ENCODE measurements at places on chromosomes 6 and 20.
A peak's percentile ranks its signal among the peaks of the same experiment; 100 is the strongest.

DNA sequence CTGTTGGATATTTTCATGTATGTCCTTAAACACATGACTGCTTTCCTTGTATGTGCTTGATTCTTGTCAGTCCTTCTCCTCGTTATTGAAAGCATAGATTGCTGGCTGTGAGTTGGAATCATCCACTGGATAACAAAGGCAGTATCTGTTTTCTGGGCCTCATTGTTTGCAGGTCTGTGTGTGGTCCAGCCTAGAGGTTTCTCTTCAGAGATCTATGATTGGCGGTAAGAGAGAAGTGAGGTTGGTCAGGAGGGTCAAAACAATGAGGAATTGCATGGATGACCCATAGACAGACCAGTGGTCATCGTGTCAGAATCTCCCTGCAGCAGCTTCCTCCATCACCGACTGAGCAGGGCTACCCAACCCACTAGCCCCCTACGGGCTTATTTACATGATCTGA, 915.0 kb downstream of the KIF16B start:
- no peak for DNase-seq

- peak; percentile 85 for DNase-seq
These were observed 56.2 kb upstream of the ARID1B start for GRCh38 chr6:156720691-156721685.

GRCh38 chr6:35082733-35083403, 58.3 kb downstream of the TCP11 start:
- DNase-seq = no peak

DNA sequence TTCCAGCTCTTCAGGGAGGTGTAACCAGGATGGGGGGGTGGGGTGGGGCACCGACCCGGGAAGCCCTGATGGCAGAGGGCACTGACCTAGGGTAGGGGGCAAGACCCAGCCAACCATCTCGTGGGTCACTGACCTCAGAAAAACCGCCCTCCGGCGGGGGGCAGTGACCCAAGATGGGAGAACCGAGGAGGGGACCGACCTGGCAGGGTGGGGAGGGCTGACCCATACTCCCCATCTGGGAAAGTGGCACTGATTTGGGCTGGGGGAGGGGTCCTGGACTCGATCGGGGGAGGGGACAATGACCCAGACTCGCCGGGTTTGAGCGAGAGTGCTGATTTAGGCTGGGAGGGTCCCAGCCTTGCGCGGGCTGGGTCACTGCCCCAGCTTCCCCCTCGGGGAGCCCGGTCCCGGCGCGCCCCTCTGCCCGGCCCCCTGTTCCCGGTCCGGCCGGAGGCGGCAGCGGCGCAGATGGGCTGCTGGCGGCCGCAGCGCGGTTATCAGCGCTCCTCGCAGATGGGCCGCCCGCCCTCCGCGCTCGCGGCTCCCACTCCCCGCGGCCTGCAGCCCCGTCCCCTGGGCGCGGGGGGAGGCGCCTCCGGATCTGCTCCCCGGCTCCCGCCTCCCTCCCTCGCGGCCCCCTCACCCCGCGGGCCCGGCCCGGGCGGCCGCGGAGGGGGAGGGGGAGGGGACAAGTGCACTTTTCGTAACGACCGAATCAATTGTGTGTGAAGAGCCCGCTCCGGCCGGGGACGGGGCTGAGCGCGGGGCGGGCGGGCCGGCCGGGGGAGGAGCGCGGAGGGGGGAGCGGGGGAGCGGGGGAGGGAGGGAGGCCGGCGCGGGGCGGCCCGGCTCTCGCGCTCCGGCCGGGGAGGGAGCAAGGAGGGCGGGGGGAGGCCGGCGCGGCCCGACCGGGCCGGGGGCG, 2.2 kb downstream of the NOL4L start:
- DNase-seq = no peak

GRCh38 chr6:159682295-159682694, 10.7 kb downstream of the SOD2 start:
- no peak for DNase-seq

GRCh38 chr6:136317021-136317694, 27.5 kb upstream of the BCLAF1 start:
- peak; percentile 60 for DNase-seq

GRCh38 chr6:136347847-136348246, 58.2 kb upstream of the BCLAF1 start:
- DNase-seq = no peak

GRCh38 chr6:127893541-127893940, 7.3 kb downstream of the THEMIS start:
- DNase-seq = no peak

DNA sequence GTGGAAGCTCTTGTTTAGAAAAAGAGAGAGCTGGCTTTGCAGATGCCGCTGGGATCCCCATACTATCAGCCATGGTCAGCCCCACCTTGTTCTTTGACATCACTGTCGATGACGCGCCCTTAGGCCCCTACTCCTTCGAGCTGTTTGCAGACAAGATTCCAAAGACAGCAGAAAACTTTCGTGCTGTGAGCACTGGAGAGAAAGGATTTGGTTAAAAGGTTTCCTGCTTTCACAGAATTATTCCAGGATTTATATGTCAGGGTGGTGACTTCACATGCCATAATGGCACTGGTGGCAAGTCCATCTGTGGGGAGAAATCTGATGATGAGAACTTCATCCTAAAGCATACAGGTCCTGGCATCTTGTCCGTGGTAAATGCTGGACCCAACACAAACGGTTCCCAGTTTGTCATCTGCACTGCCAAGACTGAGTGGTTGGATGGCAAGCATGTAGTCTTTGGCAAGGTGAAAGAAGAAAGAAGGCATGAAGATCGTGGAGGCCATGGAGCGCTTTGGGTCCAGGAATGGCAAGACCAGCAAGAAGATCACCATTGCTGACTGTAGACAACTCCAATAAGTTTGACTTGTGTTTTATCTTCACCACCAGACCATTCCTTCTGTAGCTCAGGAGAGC, 2.4 kb upstream of the BLCAP start:
- no peak for DNase-seq

GRCh38 chr6:111541026-111541681, 58.1 kb upstream of the REV3L start:
- DNase-seq = peak; percentile 44

GRCh38 chr6:133396233-133396983, 155.3 kb downstream of the EYA4 start:
- DNase-seq = peak; percentile 72

DNA sequence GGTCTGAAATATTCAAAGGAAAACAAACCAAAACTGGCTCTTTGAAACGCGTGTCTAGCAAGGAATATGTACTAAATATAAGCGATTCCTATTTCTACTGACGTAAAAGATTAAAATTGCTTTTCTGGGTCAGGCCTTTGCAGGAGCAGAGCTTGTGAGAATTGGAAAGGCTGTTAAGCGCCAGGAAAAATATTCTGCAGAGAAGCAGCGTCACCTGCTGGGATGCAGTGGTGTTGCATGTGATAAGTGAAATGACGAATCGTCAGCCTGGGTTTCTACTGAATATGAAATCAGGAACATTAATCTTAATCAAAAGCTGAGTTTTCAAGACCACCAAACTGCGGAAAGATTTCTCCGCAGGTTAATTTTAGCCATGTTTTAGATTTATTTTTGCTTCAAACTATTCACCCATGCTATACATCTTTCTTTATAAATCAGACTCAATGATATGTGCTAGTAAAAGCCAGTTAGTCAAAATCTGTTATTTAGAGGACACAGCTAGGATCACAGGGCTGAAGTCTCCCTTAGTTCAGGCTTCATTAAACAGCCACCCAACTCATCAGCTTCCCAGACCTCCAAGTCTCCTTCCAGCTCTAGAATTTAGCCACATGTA, 67.4 kb downstream of the ALDH8A1 start:
- peak; percentile 60 for DNase-seq

GRCh38 chr20:35992713-35993335, 24.4 kb downstream of the CNBD2 start:
- peak; percentile 69 for DNase-seq

DNA sequence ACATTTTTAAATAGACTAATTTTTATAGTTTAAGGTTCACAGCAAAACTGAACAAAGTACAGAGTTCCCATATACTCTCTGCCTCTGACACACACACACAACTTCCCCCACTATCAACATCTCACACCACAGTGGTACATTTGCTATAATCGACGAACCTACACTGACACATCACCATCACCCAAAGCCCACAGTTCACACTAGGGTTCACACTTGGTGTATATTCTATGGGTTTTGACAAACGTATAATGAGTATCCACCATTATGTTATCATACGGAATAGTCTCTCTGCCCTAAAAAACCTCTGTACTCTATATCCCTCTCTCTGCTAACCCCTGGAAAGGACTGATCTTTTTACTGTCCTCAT, 15.6 kb downstream of the TMEM30A start:
- DNase-seq = no peak

DNA sequence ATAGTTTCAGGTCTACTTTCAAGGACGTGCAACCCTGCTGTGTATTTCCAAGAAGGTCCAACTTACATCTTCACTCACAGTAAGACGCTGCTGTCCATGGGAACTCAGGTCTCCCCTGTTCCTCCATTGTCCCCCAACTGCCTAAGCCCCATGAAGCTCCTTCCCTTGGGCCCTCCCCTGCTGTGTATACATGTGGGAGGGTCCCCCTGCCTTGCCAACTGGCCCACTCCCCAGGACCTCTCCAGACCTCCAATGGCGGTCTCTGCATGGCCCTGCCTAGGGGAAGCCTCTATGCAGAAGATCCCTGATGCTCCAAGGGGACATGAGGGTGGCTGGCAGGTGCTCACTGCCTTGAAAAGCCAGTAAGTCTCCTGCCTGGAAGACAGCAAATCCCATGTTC, 186.7 kb upstream of the CST7 start:
- no peak for DNase-seq

GRCh38 chr6:78947529-78947928, 80.2 kb downstream of the IRAK1BP1 start:
- DNase-seq = no peak

All from NCI-H1105 treated with DMSO at 0.1 percent for 48 hours (cell line).